ENCODE measurements at places on chromosomes 2 and 18.
A peak's percentile ranks its signal among the peaks of the same experiment; 100 is the strongest.

GRCh38 chr2:46298522-46299353 is 1.5 kb downstream of the EPAS1 start:
- DNase-seq, result no peak

GRCh38 chr2:239601201-239601851 is 200.5 kb upstream of the HDAC4 start:
- peak; percentile 3 for DNase-seq

- DNase-seq, result no peak
Observed at GRCh38 chr18:36015629-36016028, 43.1 kb downstream of the RMP24 start.

DNA sequence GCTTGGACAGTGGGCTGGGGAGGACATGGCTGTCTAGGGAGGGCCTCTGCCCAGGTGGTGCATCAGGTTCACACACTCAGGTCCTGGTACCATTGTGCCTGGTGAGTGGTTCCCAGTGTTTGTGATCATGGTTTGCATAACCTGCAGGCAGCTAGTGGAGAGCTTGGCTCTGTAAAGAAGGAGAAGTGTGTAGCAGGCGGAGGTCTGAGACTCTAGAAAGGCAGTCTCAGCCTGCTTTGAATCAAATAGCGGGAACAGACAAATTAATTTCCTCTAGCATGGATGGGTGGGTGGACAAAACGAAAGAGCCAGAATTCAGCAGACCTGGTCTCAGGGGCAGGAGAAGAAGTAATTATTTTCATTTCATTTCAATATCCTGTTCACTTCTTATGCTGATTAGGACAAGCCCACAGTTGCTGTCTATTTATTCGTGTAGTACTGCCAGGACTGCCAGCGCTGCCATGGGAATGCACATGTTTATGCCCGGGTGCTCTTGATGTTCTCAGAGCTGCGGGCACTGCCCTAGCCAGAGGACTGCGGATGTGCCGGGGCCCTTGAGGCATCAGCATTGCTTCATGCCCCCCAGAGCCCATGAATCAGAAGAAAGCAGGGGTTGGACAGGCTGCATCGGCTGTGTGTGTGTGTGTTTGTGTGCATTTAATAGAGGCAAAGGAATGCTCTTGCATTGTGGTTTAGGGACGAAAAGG is 45.4 kb upstream of the DLX2 start:
- DNase-seq, result no peak

- no peak for DNase-seq
Observed at GRCh38 chr18:77949355-77949973, 699.8 kb downstream of the GALR1 start.

- DNase-seq, result no peak
Observed at GRCh38 chr18:73980289-73980979, 167.2 kb downstream of the FBXO15 start.

DNA sequence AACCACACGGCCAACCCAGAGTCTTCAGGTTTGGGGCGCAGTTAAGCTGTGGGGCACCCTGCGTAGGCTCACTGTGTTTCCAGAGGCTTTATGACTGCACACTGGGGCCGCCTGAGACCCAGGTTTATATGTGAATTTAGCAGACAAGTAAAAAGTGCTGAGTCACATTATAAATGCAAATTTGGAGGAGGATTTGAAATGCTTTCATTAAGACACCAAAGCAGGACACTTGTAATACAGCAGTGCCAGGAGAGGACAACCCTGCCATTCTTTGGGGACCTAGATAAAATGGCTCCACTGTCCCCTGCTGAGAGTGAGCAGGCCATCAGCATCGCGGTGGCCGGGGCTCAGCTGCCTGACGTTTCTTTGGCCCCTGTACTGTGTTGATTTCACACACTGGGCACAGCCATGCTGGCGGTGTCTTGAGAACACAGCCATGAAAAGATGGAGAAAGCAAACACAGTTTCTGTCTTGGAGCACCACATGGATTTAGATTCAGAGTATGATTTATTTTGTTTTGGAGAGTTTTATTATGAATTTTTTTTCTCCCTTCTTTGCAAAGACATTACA is 10.2 kb downstream of the ACKR3 start:
- no peak for DNase-seq

Measured in T-helper 17 cell (primary cell).